ENCODE measurements at places on chromosomes 5 and 9.

DNA sequence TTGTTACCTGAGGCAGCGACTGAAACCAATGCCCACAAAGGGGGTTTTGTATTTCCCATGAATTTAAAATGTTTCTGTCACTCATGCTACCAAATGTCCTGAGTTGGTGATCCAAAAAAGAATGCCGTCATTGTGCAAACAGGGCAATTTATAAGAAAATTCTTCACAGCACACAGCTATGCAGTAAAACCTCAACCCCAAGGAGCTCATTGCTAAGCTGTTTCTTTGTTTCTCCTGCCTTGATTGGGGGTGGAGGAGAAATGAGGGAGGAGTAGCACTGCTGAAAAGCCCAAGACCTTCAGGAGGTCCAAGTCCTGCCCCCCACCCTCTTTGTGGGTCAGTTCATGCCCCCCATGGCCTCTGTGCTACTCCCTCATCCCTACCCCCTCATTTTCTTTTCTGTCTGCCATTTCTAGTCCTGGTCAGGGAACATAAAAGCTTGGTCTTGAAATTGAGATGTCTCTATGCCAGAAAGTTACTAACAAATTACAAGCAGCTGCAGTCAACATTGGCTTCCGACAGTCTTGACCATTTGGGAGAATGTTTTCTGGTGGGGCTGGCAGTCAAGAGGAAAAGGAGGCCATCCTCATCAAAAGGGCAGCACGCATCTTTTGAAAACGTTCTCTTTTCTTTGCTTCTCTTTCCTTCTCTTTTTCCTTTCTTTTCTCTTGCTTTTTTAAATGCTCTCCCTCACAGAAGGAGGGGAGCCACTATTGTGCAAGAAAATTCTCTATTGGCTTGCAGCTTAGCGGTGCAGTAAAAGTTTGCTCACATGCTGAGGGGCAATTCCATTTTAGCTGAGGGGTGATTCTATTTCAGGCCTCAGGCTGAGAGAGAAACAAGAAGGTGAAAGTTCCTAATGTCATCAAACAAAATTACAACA, 133.3 kb downstream of the GCNT1 start:
- no peak for DNase-seq

GRCh38 chr9:89139455-89139854, 39.2 kb downstream of the SHC3 start:
- no peak for DNase-seq

- DNase-seq: no peak
These were observed 36.2 kb upstream of the TLE4 start for GRCh38 chr9:79535534-79535933.

- no peak for DNase-seq
These were observed 56.4 kb downstream of the PFDN1 start for GRCh38 chr5:140246378-140247122.

Measured in activated CD4-positive, CD25-positive, alpha-beta regulatory T cell treated with anti-CD3 and anti-CD28 coated beads, Interleukin-2, amount 50 U/mL, for 16 hours (primary cell).